Panc1 (cell line): ENCODE measurements at places on chromosomes 4 and X. TPM values are rescaled to one million over a fixed set of nuclear protein-coding genes. Genes with fewer than 3 reads are reported as not detected.

UGT2B11 gene
- total RNA-seq = not detected

IQCM gene
- not detected for total RNA-seq

TRO gene
- total RNA-seq = 2.4 TPM

CPLX1 gene
- 6.7 TPM for total RNA-seq

MAP9 gene
- 9.8 TPM for total RNA-seq

- DNase-seq = no peak
These were observed 411.2 kb downstream of the DTHD1 start for GRCh38 chr4:36692586-36692985.

DNA sequence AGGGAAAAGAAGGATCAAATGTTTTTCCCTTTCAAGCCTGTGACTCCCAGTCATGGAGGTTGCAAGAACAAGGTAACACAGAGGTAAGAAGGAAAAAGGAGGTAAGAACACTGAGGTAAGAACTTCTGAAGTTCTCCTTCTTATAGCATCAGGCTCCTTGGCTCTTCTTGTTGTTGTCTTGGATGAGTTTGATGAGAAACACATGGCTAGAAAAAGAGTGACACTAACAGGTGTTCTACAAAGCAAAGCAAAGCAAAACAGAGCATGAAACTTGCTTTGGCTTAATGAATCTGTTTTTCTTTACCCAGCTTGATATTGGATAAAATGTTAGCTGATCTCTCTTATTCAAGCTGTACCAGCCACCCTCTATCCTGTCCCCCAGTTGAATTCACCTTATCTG is 231.2 kb upstream of the F9 start:
- no peak for DNase-seq

- no peak for DNase-seq
These were observed 730 bp downstream of the MANBA start for GRCh38 chr4:102759831-102760644.

DNA sequence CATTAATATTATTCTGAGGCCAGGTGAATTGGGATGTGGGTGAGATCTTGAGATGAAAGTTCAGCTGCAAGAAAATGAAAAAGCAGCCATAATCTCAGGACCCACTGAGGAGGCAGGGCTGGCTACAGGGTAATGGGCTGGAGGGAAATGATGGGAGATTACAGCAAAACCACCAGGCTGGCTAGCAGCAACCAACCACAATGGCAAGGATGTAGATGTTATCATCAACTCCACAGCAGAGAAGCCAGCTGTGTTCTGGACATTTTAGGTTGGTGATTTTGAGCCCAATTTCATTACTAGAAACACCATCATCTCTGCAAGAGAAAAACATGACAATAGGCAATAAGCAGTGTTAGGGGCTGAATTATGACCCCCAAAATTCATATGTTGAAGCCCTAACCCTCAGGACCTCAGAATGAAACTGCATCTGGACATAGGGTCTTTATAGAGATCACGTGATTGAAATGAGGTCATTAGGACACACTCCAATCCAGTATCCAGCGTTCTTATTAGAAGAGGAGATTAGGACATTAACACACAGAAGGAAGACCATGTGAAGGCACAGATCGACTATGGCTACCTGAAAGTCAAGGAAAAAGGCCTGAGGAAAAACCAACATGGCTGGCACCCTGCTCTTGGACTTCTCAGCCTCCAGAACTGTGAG is 139.8 kb upstream of the KIT start:
- no peak for DNase-seq

DNA sequence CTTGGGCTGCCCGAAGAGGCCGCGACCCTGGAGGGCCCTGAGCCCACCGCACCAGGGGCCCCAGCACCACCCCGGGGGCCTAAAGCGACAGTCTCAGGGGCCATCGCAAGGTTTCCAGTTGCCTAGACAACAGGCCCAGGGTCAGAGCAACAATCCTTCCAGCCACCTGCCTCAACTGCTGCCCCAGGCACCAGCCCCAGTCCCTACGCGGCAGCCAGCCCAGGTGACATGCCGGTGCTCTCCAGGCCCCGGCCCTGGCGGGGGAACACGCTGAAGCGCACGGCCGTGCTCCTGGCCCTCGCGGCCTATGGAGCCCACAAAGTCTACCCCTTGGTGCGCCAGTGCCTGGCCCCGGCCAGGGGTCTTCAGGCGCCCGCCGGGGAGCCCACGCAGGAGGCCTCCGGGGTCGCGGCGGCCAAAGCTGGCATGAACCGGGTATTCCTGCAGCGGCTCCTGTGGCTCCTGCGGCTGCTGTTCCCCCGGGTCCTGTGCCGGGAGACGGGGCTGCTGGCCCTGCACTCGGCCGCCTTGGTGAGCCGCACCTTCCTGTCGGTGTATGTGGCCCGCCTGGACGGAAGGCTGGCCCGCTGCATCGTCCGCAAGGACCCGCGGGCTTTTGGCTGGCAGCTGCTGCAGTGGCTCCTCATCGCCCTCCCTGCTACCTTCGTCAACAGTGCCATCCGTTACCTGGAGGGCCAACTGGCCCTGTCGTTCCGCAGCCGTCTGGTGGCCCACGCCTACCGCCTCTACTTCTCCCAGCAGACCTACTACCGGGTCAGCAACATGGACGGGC is 579 bp downstream of the ABCD1 start:
- DNase-seq = no peak

DNA sequence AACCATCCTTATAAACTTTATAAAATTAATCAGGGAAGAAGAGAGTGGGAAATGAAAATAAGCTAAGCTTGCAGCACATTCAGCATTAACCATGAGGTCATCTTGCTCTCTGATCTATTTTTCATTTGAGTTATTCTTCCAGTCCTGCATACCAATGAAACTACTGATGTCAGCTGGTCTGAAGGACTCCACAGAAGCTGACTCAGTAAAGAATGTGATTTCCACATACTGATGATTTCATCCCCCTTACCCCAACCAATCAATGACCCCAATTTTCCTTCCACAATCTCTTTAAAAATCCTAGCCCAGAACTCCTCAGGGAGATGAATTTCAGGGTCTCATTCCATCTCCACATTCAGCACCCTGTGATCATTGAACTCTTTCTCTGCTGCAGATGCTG is 18.8 kb upstream of the DSPP start:
- no peak for DNase-seq

DNA sequence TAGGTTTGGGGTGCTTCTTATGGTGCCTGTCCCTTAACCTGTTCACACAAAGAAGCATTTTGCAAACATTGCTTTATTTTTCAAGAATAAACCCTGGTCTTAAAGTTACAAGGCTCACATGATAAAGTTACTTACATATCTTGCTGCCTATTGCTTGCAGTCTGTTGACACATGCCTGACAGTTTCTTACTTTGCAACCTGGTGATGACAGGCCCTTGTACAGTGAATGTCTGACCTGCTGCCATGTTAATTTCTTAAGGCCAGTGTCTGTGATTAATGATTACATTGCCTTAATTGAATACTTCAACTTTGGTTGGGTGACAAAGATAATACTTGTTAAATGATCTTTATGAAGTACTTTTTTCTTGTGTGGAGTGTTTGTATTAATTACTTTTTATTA is 49.9 kb downstream of the FIP1L1 start:
- no peak for DNase-seq

GRCh38 chrX:139720136-139720535 is 12.2 kb upstream of the MCF2 start:
- DNase-seq = no peak

DNA sequence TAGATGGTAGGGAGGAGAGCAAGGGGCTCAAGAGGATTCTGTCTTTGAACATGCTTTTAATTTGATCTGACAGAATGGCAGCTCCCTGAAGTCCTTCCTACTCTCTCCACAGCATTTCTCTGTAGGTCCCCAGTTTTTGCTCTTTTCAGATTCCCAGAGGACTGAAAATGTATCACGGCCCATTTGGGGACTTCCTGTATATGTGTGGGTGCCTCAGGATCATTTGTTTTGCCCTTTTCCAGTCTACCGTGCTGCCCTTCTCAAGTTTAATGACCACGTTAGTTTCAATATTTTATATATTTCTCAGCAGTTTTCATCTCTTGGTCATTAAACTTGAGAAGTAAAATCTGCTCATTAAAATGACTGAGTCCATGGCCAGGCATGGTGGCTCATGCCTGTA is 2.3 kb downstream of the TBC1D1 start:
- DNase-seq = no peak

GRCh38 chrX:24646006-24646405 is 1.1 kb downstream of the PCYT1B start:
- DNase-seq = no peak

DNA sequence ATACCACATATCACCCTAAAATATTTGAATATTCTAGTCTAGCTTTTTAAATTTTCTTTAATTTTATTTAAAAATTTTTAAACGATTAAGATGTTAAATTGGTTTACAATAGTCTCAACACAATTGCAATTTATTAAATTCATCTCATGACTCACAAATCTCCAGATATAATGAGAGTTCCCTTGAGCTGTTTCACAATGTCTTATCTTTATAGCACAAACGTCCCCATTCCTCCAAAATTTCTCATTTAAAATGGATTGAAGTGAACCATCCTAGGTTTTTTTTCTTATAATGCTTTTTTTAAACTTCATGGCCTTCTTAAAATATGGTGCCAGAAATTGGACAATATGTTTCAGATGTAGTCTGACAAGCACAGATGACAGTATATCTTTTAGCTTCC is 204.4 kb downstream of the GABRB1 start:
- no peak for DNase-seq
